ENCODE measurements at places on chromosomes 1 and 21. TPM values are rescaled to one million over a fixed set of nuclear protein-coding genes. Genes with fewer than 3 reads are reported as not detected.

DNA sequence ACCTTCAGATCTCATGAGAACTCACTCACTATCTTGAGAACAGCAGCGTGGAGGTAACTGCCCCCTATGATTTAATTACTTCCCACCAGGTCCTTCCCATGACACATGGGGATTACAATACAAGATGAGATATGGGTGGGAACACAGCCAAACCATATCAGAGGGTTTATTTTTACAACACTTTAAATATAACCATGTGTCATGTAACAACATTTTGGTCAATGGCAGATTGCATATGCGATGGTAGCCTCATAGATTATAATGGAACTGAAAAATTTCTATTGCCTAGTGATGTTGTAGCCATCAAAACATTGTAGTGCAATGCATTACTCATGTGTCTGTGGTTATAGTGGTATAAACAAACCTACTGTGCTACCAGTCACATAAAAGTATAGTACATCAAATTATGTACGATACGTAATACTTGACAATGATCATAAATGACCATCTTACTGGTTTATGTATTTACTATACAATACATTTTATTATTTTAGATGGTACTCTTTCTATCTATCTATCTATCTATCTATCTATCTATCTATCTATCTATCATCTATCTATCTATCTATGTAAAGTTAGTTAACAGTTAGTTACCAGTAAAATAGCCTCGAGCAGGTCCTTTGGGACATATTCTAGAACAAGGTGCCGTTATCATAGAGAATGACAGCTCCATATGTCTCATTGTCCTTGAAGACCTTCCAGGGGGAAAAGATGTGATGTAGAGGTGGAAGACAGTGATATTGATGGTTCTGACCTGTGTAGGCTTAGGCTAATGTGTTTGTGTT, 12.6 kb upstream of the S100B start:
- H3K4me3 ChIP-seq: no peak overlapping the region
- H3K36me3 ChIP-seq: no peaks in the 10 kb centered on the region
- no peaks in the 10 kb centered on the region for H3K27me3 ChIP-seq
- H3K4me1 ChIP-seq: no peaks in the 10 kb centered on the region
- no peak for DNase-seq

DNA sequence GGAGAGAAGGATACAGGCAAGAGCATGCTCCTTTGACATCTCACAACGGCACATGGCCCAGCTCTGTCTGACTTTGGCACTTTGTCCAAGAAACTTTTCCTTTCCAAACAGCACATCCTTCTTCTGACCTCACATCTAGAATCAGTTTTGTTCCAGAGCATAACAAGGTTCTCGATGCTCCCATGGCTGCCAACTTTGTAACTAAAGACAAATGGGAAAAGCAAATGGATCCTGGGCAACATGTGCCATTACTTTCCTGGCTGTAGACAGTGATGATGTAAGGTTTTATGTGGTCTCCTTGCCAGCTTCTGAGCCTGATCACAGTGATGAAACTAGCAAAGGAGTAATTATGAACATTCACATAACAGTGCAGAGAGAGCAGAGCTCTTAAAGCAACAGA, 171.8 kb upstream of the C1orf87 start:
- no peaks in the 10 kb centered on the region for H3K36me3 ChIP-seq
- no peaks in the 10 kb centered on the region for H3K4me1 ChIP-seq
- no peak overlapping the region for H3K4me3 ChIP-seq
- H3K27me3 ChIP-seq: no peaks in the 10 kb centered on the region

Gene AKNAD1
- total RNA-seq: not detected

DNA sequence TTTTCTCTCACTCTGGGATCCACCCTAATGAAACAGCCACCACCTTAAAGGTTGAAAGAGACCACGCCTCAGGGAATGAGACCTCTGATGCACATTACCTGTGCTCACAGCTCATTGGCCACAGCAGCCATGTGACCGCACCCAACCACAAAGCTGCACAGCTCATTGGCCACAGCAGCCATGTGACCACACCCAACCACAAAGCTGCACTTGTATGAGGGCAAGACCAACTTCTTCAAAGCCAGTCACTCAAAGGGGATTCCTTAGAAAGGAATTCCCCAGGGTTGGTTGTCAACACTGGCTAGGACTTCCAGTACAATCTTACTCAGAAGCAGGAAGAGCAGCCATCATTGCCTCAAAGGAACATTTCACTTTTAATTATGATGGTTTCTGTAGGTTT, 43.6 kb upstream of the PDE9A start:
- no peak overlapping the region for H3K4me3 ChIP-seq
- H3K4me1 ChIP-seq: no peaks in the 10 kb centered on the region
- no peak overlapping the region for H3K27ac ChIP-seq
- no peaks in the 10 kb centered on the region for H3K27me3 ChIP-seq

DNA sequence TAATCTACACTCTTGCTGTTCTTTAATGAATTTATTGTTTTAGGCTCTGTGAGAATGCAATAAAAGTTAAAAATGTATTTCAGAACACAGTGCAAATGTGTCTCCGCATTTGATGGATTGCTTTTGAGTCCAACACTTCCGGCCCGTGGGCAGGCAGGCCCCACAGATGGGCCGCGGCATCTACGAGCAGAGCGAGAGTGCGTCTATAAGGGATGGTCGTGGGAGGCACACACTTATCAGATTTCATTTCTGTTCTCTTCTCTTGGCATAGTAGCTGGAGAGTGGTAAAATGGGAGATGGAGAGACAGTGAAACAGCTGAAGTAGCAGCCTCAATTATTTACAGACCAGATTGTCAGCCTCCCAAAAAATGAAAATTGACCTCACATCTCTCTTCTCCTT, 134.2 kb downstream of the NAV1 start:
- no peak for DNase-seq
- no peaks in the 10 kb centered on the region for H3K27me3 ChIP-seq
- H3K36me3 ChIP-seq: no peaks in the 10 kb centered on the region
- H3K27ac ChIP-seq: no peak overlapping the region
- no peak overlapping the region for H3K4me3 ChIP-seq

Gene HECTD3
- 103 TPM for total RNA-seq

- DNase-seq: no peak
- H3K27ac ChIP-seq: no peak overlapping the region
- no peaks in the 10 kb centered on the region for H3K27me3 ChIP-seq
- no peaks in the 10 kb centered on the region for H3K4me1 ChIP-seq
- H3K36me3 ChIP-seq: peaks cover 14% of the 10 kb centered on the region
Observed at GRCh38 chr1:35915693-35916092, 15.2 kb upstream of the AGO3 start.

- H3K27ac ChIP-seq: no peak overlapping the region
- peaks cover 33% of the 10 kb centered on the region for H3K27me3 ChIP-seq
- no peaks in the 10 kb centered on the region for H3K36me3 ChIP-seq
- no peak overlapping the region for H3K4me3 ChIP-seq
- H3K4me1 ChIP-seq: no peaks in the 10 kb centered on the region
- no peak for DNase-seq
Observed at GRCh38 chr1:11482198-11482597, 3.2 kb downstream of the DISP3 start.

DNA sequence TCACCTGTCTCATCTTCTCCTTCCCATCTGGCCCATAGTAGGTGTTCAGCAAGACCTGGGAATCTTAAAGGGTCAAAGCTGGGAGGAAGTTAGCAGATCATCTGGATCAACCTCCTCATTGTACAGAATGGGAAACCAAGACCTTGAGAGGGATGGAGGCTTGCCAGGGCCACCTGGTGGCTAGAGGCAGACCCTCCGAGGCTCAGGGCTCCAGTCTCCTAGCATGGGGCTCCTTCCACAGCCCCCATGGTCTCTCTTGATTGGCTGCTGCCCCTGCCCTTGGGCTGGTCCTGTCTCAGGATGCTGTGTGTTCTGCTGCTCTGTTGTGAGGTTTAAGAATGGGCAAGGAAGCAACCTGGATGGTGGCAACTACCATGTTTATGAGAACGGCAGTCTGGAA, 68.7 kb upstream of the CNTN2 start:
- DNase-seq: no peak
- H3K27ac ChIP-seq: no peak overlapping the region
- no peaks in the 10 kb centered on the region for H3K4me1 ChIP-seq

Gene SDF4
- total RNA-seq: 325 TPM

GRCh38 chr1:175920381-175920780, 177.0 kb upstream of the TNR start:
- H3K27me3 ChIP-seq: no peaks in the 10 kb centered on the region
- no peaks in the 10 kb centered on the region for H3K4me1 ChIP-seq
- no peak overlapping the region for H3K4me3 ChIP-seq
- DNase-seq: no peak
- no peaks in the 10 kb centered on the region for H3K36me3 ChIP-seq
- no peak overlapping the region for H3K27ac ChIP-seq

GRCh38 chr1:243264717-243265116, 8.9 kb downstream of the SDCCAG8 start:
- no peak for DNase-seq
- no peaks in the 10 kb centered on the region for H3K27me3 ChIP-seq
- no peaks in the 10 kb centered on the region for H3K4me1 ChIP-seq
- H3K4me3 ChIP-seq: no peak overlapping the region

DNA sequence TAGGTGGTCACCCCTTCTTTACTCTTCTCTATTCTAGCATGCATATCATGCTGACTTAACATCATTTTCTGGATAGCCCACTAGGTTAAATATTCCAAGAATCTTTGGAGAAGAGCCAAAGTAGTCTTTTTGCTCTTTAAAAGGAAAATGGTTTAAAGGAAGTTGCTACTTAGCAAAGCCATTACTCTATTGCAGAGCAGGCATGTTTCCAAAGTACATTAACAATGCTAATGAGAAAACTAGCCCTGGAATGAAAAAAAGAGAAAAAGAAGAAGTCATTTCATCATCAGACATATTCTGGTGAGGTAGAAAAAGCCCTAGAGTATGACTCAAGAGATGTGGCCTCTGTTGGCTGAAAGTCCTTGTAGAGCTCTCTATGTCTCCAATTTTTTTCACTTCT, 74.0 kb downstream of the NUF2 start:
- H3K4me3 ChIP-seq: no peak overlapping the region
- no peaks in the 10 kb centered on the region for H3K27me3 ChIP-seq
- H3K36me3 ChIP-seq: no peaks in the 10 kb centered on the region
- DNase-seq: no peak
- no peak overlapping the region for H3K27ac ChIP-seq
- no peaks in the 10 kb centered on the region for H3K4me1 ChIP-seq

GRCh38 chr1:203349166-203349565, 1.8 kb downstream of the FMOD start:
- H3K4me3 ChIP-seq: no peak overlapping the region
- H3K27me3 ChIP-seq: no peaks in the 10 kb centered on the region
- no peaks in the 10 kb centered on the region for H3K4me1 ChIP-seq

GRCh38 chr1:41576620-41577019, 92.1 kb upstream of the EDN2 start:
- H3K27ac ChIP-seq: no peak overlapping the region
- H3K4me1 ChIP-seq: no peaks in the 10 kb centered on the region
- no peak for DNase-seq
- H3K4me3 ChIP-seq: no peak overlapping the region

- H3K27ac ChIP-seq: peak overlapping the region; percentile 24
- peaks cover 2% of the 10 kb centered on the region for H3K4me1 ChIP-seq
- H3K27me3 ChIP-seq: no peaks in the 10 kb centered on the region
- peak overlapping the region; percentile 83 for H3K4me3 ChIP-seq
- H3K36me3 ChIP-seq: no peaks in the 10 kb centered on the region
- DNase-seq: peak; percentile 71
Observed at GRCh38 chr1:39955547-39956539, 898 bp downstream of the MFSD2A start.

GRCh38 chr1:239178961-239179360, 207.4 kb upstream of the CHRM3 start:
- H3K27ac ChIP-seq: no peak overlapping the region
- no peaks in the 10 kb centered on the region for H3K36me3 ChIP-seq
- no peaks in the 10 kb centered on the region for H3K4me1 ChIP-seq
- no peak overlapping the region for H3K4me3 ChIP-seq

DNA sequence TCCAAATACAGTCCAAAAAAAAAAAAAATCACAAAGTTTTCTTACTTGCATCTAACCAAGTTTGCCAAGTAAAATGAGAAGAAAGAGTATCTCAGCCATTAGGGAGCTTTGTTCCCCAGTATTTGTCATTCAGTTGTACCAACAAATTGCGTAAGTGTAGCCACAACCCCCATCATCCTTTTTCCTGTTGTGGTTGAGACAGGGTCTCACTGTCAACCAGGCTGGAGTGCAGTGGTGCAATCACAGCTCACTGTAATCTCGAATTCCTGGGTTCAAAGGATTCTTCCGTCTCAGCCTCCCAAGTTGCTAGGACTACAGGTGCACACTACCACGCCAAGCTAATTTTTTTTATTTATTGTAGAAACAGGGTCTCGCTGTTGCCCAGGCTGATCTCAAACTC, 9.5 kb downstream of the STX6 start:
- H3K4me3 ChIP-seq: no peak overlapping the region
- no peak overlapping the region for H3K27ac ChIP-seq
- no peaks in the 10 kb centered on the region for H3K36me3 ChIP-seq
- H3K27me3 ChIP-seq: no peaks in the 10 kb centered on the region
- no peaks in the 10 kb centered on the region for H3K4me1 ChIP-seq

DNA sequence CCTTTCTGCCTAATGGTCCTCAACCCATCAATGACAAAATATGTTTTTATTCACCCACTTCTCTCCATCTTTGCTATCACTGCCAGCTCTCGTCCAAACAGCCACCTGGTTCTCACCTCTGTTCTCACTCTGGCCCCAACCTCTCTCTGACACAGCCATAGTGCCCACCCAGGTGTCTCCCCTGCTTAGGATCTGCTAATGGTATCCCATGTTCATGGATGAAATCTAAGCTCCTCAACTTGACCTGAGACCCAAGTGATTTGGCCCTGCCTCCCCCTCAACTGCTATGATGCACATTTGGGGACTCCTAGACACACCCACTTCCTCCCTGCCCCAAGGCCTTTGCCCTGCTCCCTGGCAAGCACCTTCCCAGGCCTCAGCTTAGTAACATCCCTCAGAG, 25.9 kb downstream of the KIF17 start:
- H3K27me3 ChIP-seq: no peaks in the 10 kb centered on the region
- peaks cover 3% of the 10 kb centered on the region for H3K4me1 ChIP-seq
- no peak for DNase-seq
- H3K27ac ChIP-seq: no peak overlapping the region
- H3K36me3 ChIP-seq: no peaks in the 10 kb centered on the region

- DNase-seq: no peak
- H3K4me1 ChIP-seq: no peaks in the 10 kb centered on the region
Observed at GRCh38 chr1:210446479-210446878, 117.8 kb downstream of the HHAT start.

Gene FAM89A
- total RNA-seq: 6.3 TPM

Gene GRHL3
- 0.64 TPM for total RNA-seq

All from colonic mucosa (tissue), 4 donors.